ENCODE measurements at places on chromosomes 7 and 10.
A peak's percentile ranks its signal among the peaks of the same experiment; 100 is the strongest.

GRCh38 chr7:113945018-113945938, 26.5 kb upstream of the PPP1R3A start:
- no peak for DNase-seq

DNA sequence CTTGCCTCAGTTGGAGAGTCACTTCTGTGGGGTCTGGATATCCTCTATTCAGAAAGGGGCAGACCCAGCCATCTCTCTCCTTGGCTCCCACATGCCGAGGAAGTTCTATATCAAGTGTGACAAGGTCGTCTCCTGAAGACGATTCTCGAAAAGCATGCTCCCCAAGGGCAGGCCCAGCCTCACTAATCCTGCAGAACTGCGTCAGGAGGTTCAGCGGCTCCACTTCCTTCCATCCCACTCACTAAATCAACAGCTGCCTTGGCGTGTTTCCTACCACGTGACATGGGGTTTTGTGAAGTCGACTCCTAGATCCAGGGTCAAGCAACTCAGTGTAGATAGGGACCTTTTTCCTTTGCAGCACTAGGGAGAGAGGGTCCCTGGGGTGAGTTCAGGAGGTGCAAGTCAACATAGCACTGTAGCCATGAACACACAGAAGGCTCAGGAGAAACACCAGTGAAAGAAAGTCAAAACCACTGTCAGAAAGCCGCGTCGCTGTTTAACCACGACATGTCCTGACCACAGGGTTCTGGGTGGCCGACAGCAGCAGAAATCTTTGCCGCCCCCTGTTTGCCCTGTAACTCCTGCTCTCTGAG, 156.4 kb downstream of the PRPF18 start:
- peak; percentile 37 for DNase-seq

GRCh38 chr7:51175316-51175991, 141.2 kb downstream of the COBL start:
- no peak for DNase-seq

- no peak for DNase-seq
Observed at GRCh38 chr10:122678266-122678665, 21.4 kb downstream of the C10orf120 start.

- no peak for DNase-seq
Observed at GRCh38 chr10:102131286-102132170, 1.3 kb upstream of the PPRC1 start.

DNA sequence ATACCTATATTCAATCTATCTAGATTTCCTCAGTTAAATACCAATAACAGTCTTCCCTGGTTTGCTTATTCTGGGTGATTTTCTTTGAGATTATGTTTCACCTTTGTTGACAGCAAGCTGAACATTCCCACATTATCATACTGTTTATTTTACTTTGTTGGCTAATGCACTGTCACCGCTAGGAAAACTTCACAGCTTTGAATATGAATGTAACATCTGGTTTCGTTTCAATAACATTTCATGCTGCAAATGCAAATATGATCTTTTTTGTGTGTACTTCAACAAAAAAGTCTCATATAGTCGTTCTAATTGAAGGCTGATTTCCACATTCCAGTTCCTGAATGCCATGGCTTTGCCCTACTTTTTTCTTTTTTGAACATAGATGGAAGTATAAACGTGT, 946.3 kb upstream of the GHITM start:
- DNase-seq, result no peak

GRCh38 chr10:47034441-47035051, 123.3 kb downstream of the PTPN20 start:
- no peak for DNase-seq

DNA sequence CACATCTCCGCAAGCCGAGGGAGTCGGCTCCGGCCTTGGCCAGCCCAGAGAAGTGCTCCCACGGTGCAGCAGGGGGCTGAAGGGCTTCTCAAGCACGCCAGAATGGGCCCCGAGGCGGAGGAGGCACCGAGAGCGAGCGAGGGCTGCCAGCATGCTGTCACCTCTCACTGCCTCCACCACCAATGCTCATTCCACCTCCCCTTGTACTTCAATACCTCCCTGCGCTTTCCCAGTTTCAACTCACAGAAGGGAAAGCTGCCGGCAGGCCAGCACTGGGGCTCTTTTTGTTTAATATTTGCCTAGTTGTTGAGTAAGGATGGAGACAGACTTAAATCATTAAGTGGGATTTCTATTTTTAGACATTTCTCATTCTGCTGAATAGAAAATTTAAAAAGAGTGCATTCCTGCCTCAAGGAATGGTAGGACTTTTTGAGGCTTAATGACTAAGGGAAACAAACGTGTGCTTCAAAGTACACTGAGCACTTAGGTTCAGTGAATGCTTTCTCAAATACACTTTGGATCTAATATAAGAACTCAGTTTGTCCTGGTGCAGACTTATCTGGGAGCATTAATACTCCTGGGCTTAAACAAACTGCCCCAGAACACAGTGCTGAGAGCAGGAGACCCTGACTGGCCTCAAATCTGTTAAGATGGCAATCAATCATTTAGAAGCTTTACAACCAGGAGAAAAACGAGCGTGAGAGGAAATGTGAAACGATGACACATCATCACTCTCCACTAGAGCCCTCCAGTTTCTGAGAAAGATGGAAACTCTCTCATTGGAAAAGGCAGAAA, 131.2 kb downstream of the RALA start:
- no peak for DNase-seq

- DNase-seq, result no peak
Observed at GRCh38 chr10:98619446-98619845, 172.7 kb upstream of the HPS1 start.

GRCh38 chr10:94376865-94377264, 14.1 kb upstream of the NOC3L start:
- DNase-seq, result no peak

GRCh38 chr7:32564542-32564941, 69.3 kb downstream of the AVL9 start:
- DNase-seq, result no peak
